Amniotic stem cell (primary cell): ENCODE measurements at places on chromosomes 13 and 19.

DNA sequence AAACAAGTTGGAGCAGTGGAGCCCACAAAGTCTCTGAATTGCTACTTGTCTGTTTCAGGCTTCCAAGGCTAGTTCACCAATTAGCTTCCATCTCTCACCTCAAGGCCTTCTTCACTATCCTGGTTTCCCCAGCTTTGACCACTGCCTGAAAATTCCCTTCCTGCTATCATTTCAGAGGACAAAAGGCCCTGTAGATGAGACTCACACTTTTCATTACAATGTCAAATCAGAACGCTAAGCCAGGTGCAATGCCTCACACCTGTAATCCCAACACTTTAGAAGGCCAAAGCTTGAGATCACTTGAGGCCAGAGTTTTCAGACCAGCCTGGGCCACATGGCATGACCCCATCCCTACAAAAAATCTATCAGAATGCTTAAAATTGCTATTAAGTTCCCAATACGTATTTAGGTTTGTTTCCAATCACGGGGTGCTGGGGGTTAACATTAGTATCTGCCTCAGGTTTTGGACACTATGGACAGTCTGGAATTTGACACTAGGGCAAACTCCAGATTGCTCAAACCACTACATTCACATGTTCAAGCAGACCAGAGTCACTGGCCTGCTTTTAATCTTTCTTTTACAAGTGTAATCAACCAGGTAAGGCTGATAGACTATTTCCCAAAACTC lies 5.5 kb downstream of the TPT1 start:
- no peak for DNase-seq

DNA sequence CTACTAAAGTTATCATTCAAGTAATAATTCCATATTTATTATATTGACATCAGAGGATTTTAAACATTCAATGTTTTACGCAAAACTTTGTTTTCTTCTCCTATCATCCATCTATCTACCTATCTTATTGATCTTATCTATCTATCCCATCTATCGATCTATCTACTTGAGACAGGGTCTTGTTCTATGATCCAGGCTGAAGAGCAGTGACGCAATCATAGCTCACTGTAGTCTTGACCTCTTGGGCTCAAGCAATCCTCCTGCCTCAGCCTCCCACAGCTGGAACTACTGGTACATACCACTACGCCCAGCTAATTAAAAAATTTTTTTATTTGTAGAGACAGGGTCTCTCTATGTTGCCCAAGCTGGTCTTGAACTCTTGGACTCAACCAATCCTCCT lies 27.4 kb downstream of the ZC3H13 start:
- no peak for DNase-seq

- no peak for DNase-seq
These were observed 108.5 kb downstream of the RGCC start for GRCh38 chr13:41565846-41566245.

- DNase-seq = no peak
These were observed 63.2 kb downstream of the RAB20 start for GRCh38 chr13:110498327-110498726.

- DNase-seq = no peak
These were observed 5.2 kb downstream of the ZIC2 start for GRCh38 chr13:99986741-99987140.

DNA sequence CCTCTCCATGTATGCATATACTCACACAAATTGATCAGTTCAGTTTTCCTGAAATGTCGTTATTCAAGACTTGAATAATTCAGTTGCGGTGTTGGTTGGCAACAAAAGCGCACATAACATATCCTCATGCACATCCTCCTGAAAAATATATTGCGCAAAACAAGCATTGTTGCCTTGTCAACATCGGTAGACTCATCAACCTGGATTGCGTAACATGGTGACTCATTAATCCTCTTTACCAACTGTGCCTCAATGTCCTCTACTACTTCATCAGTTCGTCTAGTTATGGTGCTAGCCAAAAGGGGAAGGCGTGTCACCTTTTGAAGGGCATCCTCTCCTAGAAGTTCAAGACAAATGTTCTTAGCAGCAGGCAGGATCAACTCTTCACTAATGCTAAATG lies 357.7 kb downstream of the LMO7 start:
- no peak for DNase-seq
